ENCODE measurements at places on chromosomes 16 and 17. TPM values are rescaled to one million over a fixed set of nuclear protein-coding genes. Genes with fewer than 3 reads are reported as not detected.

DNA sequence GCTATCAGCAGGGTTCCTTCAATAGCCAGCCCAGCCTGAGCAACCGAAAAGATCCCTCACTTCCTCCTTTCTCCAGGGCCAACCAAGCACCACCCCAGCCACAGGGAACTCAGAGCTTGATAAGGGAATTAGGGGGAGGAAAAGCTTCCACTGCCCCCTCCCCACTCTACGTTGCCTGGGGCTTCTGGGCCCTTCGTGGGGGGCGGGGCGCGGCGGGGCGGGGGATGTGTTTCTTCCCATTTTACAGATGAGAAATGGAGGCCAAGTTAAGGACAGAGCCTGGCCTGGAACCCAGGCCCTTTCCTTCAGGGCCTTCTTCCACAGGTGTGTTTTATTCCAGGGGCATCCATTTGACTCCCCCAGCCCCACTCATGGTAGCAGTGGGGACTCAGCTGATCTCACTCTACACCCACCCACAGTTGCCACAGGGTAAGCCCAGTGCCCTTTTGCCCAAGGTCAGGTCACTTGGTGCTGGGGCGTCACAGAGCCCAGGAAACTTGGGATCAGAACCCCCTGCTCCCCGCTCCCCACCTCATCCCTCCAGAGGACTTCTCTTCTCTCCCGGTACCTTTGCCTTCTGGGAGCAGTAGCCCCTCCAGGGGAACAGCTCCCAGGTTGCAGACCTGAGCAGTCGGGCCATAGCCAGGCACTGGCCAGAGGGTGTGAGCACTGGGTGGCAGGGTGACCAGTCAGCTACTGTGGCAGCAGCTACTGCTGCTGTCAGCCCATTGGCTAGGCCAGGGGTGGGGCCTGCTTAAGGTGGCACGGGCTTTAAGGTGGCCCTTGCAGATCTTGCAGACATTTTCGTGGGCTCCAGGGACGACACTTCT is at the start of gene LDHD:
Gene LDHD, minus strand, starts transcription at position 700 of the 830 bp plus-strand sequence. Its CDS starts 60 bp downstream, at position 640.
- H3K36me3 ChIP-seq, result no peaks in the 10 kb centered on the region
- H3K27me3 ChIP-seq, result no peaks in the 10 kb centered on the region
- H3K4me1 ChIP-seq, result peaks cover 24% of the 10 kb centered on the region
- no peak within 1 kb of the TSS for H3K27ac ChIP-seq
- H3K4me3 ChIP-seq, result peak within 1 kb of the TSS; percentile 32

KRT40 gene
- 0.09 TPM for total RNA-seq

KRTAP4-6 gene
- total RNA-seq, result not detected

FN3K gene
- 0.24 TPM for total RNA-seq

HNF1B gene
- total RNA-seq, result 0.05 TPM

DNA sequence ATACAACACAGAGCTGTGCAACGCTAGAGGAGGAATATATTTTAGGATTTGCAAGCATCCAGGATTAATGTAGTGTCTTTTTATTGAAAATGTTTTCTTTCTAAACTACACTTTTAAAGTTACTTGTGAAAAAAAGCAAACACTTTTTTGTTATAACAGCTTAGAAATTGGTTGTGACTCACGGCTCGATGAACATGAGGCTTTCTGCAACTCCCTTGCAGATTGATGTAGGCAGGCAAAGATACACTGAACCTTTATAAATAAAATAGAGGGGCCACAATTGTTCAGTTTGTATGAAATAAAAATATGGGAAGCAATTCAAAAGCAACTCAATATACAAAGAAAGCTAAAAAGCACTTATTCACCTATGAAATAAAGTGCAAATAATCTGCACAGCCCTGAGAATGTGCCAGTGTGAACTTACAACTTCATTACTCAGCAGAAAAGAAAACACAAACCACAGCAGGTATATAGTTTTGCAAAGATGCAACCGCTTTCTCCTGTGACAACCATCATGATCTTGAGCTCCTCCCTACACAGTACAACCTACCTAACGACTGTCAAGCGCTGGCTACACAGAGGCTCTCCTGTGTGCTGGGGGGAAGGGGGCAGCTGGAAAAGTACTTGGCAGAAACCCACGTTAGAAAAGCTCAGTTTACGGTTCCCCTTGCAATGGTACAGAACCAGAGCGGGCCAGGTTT is 948 bp downstream of the LUC7L start:
- no peaks in the 10 kb centered on the region for H3K27me3 ChIP-seq
- peak overlapping the region; percentile 99 for H3K27ac ChIP-seq
- DNase-seq, result peak; percentile 25
- H3K36me3 ChIP-seq, result peaks cover 40% of the 10 kb centered on the region

All from thymus (tissue), 14 donors.